ENCODE measurements at places on chromosomes 5 and 9. TPM values are rescaled to one million over a fixed set of nuclear protein-coding genes. Genes with fewer than 3 reads are reported as not detected.

PCDHGA6 gene
- 9.6 TPM for total RNA-seq

GLDC gene
- total RNA-seq = 14.8 TPM

STXBP1 gene
- 93.9 TPM for total RNA-seq

SEMA5A gene
- total RNA-seq = 17.9 TPM

ROR2 gene
- 0.74 TPM for total RNA-seq

HRH2 gene
- total RNA-seq = 3.0 TPM

SREK1 gene
- 61.0 TPM for total RNA-seq

PRLR gene
- 1.5 TPM for total RNA-seq

TLR4 gene
- total RNA-seq = 3.9 TPM

PELO gene
- 19.9 TPM for total RNA-seq

SRP19 gene
- 43.8 TPM for total RNA-seq

BTNL3 gene
- total RNA-seq = not detected

DND1 gene
- total RNA-seq = 0.74 TPM

KIF4B gene
- total RNA-seq = 0.25 TPM

PALM2AKAP2 gene
- 2.5 TPM for total RNA-seq

TXNDC8 gene
- total RNA-seq = not detected

MGAT4B gene
- 70.3 TPM for total RNA-seq

NNT gene
- 143 TPM for total RNA-seq

RANBP17 gene
- total RNA-seq = 72.0 TPM

GPX3 gene
- total RNA-seq = 29.7 TPM

ARHGEF37 gene
- 0.49 TPM for total RNA-seq

ITGA2 gene
- total RNA-seq = 3.7 TPM

CDKN2B gene
- 0.25 TPM for total RNA-seq

MRPL50 gene
- total RNA-seq = 39.8 TPM

PCDHGA10 gene
- total RNA-seq = 14.5 TPM

ANKRD55 gene
- total RNA-seq = 1.2 TPM

TMEM171 gene
- 0.49 TPM for total RNA-seq

SPATA31A3 gene
- total RNA-seq = not detected

C5orf58 gene
- not detected for total RNA-seq

SLC34A1 gene
- not detected for total RNA-seq

NIPAL4 gene
- not detected for total RNA-seq

PLK2 gene
- 621 TPM for total RNA-seq

IFNA21 gene
- not detected for total RNA-seq

NIM1K gene
- 5.9 TPM for total RNA-seq

BARHL1 gene
- total RNA-seq = not detected

C5orf34 gene
- 2.5 TPM for total RNA-seq

GBGT1 gene
- 1.5 TPM for total RNA-seq

MAMDC2 gene
- total RNA-seq = 2.5 TPM

DOLPP1 gene
- total RNA-seq = 9.8 TPM

SLC4A9 gene
- under 0.01 TPM for total RNA-seq

GABRP gene
- under 0.01 TPM for total RNA-seq
